Effector CD8-positive, alpha-beta T cell (primary cell): ENCODE measurements at places on chromosomes 7 and 10.

- no peak for DNase-seq
Measured at GRCh38 chr7:132935608-132936007, 146.3 kb downstream of the CHCHD3 start.

- DNase-seq: peak; percentile 4
Measured at GRCh38 chr10:17025444-17026295, 103.9 kb downstream of the CUBN start.

DNA sequence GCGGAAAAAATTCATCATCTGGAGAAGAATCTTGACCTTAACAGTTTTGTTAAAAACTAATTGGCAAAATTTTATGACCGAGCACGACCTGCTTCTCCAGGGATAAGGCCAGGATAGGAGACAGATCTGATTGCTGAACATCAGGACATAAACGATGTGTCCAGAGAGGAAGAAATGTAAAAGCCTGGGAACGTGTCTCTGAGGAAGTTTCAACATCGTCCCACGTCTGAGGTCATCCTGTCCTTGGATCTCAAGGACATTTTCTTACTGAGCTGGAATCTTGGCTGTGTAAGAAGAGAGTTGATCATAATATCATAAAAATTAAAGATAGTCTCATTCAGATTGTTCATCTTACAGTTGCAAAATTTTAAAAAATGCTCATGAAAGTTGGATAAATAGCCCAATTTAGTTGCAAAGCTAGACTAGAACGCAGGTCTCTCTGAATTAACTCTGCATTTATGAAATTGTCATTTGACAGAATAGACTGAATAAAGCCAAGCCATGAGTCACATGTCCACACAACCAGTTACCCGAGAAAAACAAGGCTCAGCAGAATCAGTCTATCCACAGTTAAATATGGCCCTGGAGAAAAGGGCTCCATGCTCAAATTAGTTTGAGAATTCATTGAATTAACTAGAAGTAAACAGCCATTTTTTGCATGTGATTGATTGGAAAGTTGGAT lies 120.0 kb upstream of the EGFR start:
- DNase-seq: no peak

- DNase-seq: no peak
Measured at GRCh38 chr7:24911213-24911603, 68.8 kb downstream of the OSBPL3 start.
